ENCODE measurements at places on chromosomes 5 and 9.

GRCh38 chr5:172617817-172618216 lies 23.2 kb upstream of the NEURL1B start:
- no peak for DNase-seq

DNA sequence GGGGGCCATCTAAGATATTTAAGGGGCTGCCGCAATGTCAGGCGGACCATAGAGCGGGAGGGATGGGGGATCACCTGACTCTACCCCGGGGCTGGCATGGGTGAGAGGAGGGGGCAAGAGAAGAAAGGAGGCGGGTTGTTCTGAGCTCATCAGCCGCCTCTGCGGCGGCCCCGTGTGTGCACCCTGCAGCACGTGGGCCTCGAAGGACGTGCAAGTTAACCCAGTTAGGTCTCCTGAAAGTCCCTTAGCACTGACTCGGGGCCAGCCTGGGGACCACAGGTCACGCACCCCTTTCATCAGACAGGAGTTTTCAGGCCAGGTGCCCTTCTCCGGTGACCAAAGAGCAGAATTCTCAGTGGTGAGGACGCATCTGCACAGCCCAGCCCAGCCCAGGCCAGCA lies 58.0 kb downstream of the UBE2QL1 start:
- no peak for DNase-seq

GRCh38 chr9:116000748-116001329 lies 152.8 kb upstream of the PAPPA start:
- DNase-seq, result no peak

- DNase-seq, result no peak
These were observed 6.9 kb upstream of the OLFM1 start for GRCh38 chr9:135080286-135081263.

GRCh38 chr5:60520451-60521227 lies 179.3 kb downstream of the DEPDC1B start:
- DNase-seq, result no peak

DNA sequence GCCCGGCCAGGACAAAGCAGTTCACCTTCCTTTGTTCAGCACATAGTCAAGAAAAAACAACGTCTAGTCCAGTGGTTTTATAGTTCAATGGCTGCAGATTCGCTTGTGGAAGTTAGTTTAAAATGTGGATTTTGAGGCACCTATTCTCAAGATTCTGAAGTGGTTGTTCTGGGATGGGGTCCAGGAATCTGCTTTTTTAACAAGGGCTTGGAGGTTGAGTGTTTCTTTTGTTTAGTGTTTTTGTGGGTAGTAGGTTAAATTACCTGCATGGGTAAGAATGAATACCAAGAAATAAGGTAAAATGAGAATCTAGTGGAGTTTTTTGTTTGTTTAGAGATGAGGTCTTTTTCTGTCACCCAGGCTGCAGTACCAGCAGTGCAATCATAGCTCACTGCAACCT lies 28.4 kb upstream of the NADK2 start:
- no peak for DNase-seq

GRCh38 chr9:35114840-35115628 lies 628 bp downstream of the ATOSB start:
- no peak for DNase-seq

GRCh38 chr5:151288180-151288579 lies 15.4 kb downstream of the SLC36A3 start:
- DNase-seq, result no peak

DNA sequence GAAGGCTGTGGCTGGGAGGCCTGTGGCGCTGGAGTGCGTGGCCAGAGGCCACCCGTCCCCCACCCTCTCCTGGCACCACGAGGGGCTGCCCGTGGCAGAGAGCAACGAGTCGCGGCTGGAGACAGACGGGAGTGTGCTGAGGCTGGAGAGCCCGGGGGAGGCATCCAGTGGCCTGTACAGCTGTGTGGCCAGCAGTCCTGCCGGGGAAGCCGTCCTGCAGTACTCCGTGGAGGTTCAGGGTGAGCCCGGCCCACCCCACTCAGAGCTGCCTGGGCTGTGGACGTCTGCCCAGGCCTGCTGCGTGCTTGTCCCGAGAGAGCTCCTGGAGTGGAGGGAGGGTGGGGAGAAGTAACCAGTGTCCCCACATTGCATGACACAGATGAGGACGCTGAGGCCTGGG lies 89.2 kb downstream of the HMCN2 start:
- no peak for DNase-seq

- DNase-seq, result no peak
These were observed 34.4 kb upstream of the RANBP6 start for GRCh38 chr9:6049798-6050197.

DNA sequence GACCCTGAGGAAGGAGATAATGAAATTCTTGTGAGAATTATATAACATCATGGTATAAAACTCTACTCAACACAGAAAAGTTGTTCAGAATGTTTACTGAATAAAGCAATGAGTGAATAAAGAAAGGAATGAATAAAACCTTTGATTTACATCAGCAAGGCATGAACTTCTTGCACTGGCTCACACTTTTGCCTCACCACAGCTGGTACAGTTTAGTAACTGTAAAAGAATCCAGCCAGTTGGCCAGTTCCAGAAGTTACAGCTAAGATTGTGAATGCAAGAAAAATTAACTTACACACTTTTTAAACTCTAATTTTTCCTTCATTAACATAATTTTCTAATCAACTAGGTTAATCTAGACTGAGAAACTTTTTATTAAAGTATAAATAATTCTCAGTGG lies 490.9 kb downstream of the NFIB start:
- DNase-seq, result no peak
